Stimulated activated naive CD8-positive, alpha-beta T cell treated with anti-CD3 and anti-CD28 coated beads, Interleukin-15, amount 100 ng/mL, for 72 hours (primary cell): ENCODE measurements at places on chromosomes 3 and 15.

DNA sequence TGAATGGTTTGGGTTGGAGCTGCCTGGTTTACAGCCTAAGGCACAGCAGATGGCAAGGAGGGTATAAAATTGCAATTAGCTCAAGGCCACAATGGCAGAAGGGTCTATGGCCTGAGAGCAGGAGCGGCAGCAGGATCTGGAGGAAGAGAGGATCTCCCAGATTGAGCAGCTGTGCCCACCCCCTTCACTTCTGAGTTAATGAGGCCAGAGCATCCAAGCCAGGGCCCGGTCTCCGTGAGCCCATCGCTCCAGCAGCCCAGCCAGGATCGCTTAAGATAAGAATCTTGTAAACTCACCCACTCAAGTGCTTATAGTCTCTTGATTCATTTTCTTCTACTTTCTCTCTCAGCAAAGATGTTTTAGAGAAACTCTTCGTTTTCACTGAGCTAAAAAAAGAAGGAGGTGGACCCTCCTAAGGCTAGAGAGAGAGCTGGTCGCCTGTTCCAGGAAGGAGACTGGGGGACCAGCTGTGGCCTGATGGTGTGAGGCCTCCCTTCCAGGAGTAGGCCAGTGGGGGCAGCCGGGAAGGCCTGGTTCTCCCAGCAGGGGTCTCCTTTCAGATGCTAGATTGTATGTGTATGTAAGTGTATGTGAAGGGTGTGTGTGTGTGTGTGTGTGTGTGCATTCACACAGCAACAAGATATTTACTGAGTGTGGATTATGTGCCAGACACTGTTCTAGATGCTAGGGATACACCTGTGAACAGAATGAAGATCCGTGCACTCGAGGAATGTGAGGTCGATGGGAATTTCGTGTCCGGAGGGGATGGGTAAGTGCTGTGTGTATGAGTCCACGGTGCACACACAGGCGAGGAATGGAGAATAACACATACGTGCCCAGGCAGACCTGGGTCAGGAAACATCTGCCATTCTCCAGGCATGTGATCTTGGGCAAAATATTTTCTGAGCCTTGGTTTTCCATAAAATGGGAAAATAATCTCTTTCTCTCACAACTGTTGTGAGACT, 18.6 kb downstream of the MAGEF1 start:
- no peak for DNase-seq

GRCh38 chr15:39246523-39246922, 334.4 kb upstream of the THBS1 start:
- no peak for DNase-seq

- DNase-seq = no peak
Observed at GRCh38 chr15:99114511-99115299, 9.8 kb downstream of the SYNM start.

DNA sequence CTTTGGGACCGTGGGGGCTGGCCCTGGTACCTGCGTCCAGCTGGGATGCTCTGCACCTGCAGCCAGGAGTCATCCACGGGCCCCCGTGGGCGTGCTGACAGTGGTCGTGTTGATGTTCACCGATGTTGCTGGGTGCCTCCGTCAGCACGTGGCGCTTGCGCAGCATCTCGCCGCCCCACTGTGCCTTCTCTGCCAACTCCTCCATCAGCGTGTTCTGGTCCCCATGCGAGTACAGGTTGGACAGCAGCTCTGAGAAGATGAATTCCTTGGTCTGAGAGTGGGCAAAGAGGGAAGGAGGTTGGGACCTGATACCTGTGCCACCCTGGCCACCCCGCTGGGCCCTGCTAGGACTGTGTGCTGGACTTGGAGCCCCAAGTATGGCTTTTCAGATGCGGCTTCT, 61.4 kb downstream of the ADAMTS7 start:
- no peak for DNase-seq

- no peak for DNase-seq
Observed at GRCh38 chr3:100756441-100756840, 47.1 kb downstream of the TFG start.

GRCh38 chr3:156264771-156265170, 144.4 kb downstream of the KCNAB1 start:
- DNase-seq = no peak

GRCh38 chr3:109353057-109353456, 15.7 kb upstream of the DPPA4 start:
- no peak for DNase-seq

- DNase-seq = no peak
Observed at GRCh38 chr15:49895347-49896223, 223.4 kb downstream of the ATP8B4 start.

DNA sequence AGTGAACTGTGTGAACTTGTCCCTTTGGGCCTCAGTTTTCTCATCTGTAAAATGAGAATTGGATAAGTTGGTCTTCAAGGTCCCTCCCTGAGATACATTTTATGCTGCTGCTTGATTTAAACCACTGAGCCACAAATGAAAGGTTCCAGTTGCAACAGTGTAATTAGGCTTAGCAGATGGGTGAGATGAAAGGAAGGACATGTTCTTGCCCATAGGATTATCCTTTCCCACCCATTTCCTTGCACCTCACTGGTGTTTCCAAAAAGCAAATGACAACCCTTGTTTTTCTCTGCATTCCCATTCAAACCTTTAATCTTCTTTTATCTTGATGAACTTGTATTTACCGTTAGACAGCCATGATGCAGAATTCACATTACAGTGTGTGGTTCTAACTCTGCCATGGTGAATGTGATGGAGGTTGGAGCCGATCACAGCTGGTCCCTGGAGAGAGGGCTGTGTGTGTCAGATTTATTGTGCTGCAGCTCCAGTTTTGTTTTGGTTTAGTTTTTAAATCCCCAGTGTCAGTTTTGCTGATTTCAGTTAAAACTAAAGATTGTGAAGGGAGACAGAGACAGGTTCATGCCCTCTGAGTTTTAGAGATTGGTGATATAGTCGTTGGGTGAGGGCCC, 44.0 kb downstream of the MAP2K1 start:
- no peak for DNase-seq

- DNase-seq = no peak
Observed at GRCh38 chr15:79408041-79408440, 24.1 kb upstream of the MINAR1 start.

- no peak for DNase-seq
Observed at GRCh38 chr3:53941950-53942349, 50.3 kb upstream of the SELENOK start.

DNA sequence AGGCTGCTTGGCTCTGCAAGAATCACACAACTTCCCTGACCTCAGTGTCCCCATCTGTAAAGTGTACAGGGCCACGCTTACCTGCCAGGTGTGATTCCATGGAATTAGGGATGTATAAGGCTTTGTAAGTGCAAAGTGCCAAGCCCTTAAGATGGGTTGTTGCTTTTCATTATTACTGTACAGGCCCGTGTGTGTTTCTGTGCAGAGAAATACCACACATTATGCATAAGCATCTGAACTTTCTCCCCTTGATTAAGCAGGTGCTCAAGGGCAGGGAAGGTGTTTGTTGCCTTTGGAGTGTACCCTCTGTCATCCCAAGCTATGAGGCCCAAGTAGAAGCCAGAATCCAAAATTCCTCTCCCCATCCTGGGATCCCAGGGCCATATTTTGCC, 13.6 kb upstream of the HRH1 start:
- DNase-seq = no peak

GRCh38 chr3:171458071-171458863, 1.9 kb downstream of the TNIK start:
- peak; percentile 42 for DNase-seq

GRCh38 chr3:25856902-25857518, 67.1 kb downstream of the OXSM start:
- DNase-seq = no peak

DNA sequence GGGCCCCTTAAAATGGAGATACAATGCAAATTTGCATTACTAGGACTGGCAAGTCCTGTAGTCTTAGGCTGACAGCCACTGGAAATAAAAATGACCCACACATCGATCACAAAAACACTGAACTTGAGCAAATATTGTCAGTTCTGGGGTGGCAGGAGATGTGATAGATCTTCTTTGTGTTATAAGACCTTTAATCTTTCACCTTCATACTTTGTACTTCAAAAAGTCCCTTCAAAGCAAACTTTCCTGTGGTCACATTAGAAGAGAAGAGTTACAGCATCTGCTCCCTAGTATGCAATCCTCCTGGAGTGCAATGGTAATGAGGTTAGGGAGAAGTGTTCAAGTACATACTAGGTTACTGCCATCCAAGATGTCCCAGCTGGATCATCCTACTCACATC, 149.4 kb upstream of the KCNMB2 start:
- DNase-seq = no peak

DNA sequence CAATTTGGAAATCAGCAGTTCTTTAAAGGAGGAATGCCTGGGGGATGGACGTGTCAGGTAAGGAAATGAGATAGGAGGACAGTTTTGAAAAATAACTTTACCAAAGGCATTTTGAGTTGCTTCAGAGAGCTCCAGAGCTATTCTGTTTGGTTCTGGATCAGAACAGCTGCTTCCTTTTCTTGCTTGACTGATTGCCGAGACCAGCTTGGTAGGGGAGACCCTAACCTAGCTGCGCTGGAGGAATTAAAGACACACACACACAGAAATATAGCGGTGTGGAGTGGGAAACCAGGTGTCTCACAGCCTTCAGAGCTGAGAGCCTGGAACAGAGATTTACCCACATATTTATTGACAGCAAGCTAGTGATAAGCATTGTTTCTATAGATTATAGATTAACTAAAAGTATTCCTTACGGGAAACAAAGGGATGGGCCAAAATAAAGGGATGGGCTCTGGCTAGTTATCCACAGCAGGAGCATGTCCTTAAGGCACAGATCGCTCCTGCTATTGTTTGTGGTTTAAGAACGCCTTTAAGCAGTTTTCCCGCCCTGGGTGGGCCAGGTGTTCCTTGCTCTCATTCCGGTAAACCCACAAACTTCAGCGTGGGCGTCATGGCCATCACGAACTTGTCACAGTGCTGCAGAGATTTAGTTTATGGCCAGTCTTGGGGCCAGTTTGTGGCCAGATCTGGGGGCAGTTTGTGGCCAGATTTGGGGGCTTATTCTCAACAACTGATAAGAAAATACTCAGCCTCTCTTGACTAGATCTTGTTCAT, 556.0 kb downstream of the ROBO1 start:
- no peak for DNase-seq

DNA sequence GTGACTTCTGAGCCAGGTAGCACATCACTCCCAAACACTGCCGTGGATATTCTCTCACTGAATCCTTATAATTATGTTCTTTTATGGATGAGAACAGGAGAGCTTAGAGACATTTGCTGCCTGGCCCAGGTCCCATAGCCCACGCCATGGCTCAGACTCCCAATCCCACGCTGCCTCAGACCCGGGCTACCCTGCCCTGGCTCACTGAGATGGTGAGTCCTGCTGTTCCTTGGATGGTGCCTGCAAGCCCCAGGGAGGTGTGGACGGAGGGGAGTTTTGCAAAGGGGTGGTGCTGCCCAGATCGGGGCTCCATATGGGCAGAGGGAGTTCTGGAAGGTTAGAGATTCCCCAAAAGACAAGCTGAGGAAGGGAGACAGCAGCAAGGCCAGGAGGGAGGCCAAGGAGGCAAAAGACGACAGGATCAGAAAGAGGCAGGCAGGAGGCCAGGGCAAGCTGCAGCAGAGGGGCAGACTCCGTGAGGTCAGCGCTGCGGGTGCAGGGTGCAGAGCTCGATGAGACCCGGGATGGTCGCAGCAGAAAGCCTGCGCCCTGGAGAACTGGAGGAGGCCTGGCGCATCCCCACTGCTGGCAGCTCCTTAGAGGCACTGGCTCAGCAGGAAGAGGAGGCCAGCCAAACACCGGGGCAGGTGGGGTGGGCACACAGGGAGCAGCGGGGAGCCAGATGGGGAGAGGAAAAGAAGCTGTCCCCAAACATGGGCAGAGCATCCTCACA, 95.7 kb upstream of the ALDH1A3 start:
- DNase-seq = no peak

- DNase-seq = no peak
Observed at GRCh38 chr3:52109611-52110301, 44.5 kb downstream of the POC1A start.

DNA sequence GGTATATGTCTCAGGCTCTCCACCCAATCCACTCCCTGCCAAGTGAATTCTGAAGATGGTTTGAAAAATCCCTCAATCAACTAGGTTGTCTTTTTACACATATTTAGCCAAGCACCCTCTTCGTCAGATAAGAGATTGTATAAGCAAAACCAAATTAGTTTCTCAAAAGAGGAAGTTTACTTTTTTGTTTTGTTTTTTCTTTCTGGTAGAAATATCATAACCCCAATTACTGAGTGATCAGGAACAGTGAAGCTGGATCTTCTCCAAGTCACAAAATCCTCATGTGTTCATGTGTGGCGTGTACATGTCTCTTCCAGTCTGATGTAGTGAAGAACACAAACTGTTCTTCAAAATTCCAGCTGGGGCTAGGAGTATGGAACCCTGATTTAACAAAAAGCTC, 180.6 kb downstream of the FOXP1 start:
- DNase-seq = no peak
